ENCODE measurements at places on chromosomes 3 and 15.

DNA sequence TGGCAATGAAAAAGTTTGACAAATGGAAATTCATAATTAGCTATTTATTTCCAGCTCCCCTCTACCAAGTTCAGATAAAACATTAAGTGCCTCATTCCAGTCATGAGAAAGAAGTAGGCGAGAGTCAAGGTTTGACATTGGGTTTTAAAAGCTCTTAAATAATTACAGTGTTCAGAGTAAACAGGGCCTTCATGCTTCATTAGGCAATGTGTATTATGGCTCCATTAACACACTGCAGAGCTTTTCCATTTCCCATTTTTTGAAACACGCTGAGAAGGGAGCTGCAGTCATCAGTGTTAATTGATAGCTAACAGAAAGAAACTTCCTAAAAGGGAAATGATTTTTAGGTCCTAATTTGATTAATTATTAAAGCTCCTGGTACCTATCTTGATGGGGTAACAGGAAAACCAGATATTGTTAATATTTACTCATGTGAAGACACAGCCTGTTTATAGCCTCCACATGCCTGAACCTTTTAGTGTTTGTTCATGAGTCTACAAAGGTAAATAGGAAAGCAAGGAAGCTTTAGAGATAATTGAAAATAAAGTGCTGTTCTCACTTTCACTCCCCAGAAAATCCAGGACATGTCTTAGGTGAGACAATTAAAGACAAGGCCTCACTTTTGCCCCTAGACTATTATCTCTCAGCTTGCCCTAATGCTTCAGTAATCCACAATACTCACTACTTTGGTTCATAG lies 28.7 kb downstream of the SST start:
- no peak for DNase-seq

DNA sequence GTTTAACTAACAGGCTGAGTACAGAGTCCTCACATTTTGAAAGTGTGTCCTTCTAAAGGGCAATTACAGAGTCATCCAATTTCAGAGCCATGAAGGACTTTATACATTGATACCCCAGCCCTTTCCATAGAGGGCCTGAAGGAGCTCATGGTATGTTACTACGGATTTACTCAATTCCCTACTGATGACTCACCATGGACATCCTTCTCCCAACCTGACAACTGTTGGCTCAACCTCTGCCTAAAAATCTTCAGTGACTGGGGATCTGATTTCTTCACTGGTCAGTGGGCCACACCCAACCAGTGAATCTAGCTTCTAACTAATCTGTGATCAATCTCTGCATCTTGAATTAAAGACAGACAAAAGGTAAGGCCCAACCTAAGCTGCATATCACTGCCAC lies 963.4 kb upstream of the CFAP20DC start:
- DNase-seq: no peak

DNA sequence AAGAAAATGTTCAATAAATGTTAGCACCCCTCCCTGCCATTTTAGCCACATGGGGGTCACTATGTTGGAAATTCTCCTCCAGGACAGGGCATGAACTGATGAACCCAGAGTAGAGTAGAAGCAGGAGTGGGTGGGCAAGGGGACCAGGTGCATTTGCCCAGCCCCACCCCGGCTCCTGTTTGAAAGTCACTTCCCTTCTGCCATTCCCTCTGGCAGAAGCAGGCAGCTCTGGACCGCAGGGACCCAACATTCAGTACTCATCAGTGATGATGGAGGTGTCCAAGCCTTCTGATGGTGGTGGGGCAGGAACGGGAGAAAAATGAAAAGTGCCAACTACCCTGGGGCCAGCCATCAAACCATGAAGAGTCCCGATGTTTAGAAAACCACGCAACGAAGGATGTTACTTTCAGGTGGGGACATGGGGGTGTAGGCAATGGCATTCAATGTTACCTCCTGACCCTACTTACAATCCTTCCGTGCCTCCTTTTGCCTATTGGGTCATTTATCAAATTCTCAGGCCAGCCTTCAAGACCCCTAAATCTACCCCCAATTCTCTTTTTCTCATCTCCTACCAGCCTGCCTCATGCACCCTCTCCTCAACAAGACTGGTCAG lies 17.2 kb downstream of the UBAP1L start:
- no peak for DNase-seq

DNA sequence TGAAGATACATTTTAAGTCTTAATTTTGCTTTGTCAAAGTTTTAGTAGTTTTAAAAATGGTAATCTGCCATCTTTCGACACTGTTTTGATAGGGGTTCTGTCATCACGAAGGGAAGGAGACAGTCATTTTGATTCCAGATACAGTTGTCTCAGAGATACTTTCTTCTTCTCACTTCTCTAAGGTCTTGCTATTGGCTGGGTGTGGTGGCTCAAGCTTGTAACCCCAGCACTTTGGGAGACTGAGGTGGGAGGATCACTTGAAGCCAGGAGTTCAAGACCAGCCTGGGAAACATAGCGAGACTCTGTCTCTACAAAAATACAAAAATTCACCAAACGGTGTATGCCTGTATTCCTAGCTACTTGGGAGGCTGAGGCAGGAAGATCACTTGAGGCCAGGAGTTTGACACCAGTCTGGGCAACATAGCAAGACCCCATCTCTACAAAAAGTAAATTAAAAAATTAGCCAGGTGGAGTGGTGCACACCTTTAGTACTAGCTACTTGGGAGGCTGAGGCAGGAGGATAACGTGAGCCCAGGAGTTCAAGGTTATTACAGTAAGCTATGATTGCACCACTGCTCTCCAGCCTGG lies 3.3 kb downstream of the RAB8B start:
- DNase-seq: peak; percentile 30

- no peak for DNase-seq
Measured at GRCh38 chr3:100535610-100535943, 43.2 kb downstream of the TMEM45A start.

GRCh38 chr15:82624438-82624837 lies 22.7 kb downstream of the CPEB1 start:
- DNase-seq: no peak

DNA sequence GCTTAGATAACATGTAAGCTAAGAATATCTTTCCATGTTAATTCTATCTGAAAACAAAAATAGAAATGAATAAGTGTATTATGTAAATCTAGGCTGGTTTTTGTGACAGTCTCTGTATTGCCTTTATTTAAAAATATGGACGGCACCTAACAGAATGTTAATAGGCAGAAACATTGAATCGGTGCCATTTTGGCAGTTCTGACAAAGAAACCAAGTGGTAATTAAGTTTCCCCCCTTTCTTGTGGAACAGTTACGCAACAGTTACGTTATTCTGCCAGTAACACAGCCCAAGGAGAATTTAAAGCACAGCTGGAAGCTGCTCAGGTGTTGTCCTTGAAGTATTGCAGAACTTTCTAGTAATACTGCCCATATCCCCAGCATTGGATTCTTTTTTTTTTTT lies 21.5 kb downstream of the LARS2 start:
- no peak for DNase-seq

GRCh38 chr15:70342141-70342540 lies 244.4 kb upstream of the TLE3 start:
- DNase-seq: no peak

DNA sequence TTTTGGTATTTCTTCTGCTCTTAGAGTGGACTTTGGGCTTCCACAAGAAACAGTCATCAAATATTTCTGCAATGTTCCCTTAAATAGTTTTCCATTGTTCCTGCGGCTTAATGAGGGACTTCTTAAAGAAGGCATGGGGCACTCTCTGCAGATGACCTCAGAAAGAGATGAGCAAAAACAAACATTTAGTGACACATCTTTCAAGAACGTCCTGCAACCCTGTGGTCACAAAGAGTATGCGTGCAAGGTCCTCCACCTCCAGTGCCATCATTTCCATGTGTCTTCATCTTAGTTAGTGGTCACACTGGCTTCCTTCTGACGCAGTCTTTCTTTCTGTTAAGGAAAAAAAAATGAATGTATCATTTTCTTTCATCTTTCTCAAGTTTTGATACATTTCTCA lies 56.2 kb downstream of the GREM1 start:
- no peak for DNase-seq

DNA sequence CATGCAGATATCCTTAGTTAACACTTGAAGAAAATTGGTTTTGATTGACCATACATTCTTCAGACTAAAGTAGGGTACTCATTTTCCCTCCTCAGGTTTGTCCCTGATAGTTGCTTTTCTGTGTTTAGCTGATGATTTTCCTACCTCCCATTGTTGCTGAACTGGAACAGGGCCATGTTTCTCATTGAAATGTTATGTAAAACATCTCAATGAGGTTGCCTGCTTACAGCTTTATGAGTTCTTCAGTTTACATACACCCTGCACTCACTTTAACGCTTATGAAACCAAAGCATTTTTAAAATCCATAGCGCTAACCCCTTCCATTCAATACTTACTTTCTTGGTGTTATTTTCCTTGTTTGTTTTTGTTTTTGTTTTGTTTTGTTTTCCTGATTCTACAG lies 61.9 kb downstream of the HMG20A start:
- no peak for DNase-seq

GRCh38 chr3:70754314-70754713 lies 441.9 kb upstream of the MDFIC2 start:
- no peak for DNase-seq

- DNase-seq: no peak
Measured at GRCh38 chr3:191030929-191031328, 168.1 kb upstream of the OSTN start.

GRCh38 chr3:66376568-66376967 lies 124.3 kb downstream of the LRIG1 start:
- no peak for DNase-seq

Measured in stimulated activated CD4-positive, alpha-beta T cell treated with anti-CD3 and anti-CD28 coated beads, Interleukin-2, amount 100 ng/mL, for 48 hours (primary cell).